Hematopoietic multipotent progenitor cell treated with erythropoietin and hydrocortisone succinate and interleukin-3 and kit ligand, for 6 days (in vitro differentiated cells): ENCODE measurements at places on chromosomes 7 and 10.

DNA sequence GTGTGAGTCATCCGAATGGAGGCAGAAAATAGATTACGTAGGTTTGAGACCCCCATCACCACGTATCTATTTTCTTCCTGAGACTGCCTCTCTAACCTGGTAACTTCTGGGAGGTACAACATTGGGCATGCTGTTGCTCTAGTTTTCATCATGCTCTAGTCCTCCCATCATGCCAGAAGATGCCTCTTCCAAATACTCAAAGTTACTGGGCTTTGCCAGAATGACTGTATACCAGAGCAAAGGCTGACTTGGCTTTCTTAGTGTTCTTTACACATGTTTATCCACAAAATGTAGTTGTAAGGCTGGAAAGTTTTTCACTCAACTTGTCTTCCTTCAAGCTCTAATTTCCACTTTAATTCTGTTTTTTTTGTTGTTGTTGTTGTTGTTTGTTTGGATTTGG, 370.5 kb downstream of the MDFIC start:
- no peak for DNase-seq

DNA sequence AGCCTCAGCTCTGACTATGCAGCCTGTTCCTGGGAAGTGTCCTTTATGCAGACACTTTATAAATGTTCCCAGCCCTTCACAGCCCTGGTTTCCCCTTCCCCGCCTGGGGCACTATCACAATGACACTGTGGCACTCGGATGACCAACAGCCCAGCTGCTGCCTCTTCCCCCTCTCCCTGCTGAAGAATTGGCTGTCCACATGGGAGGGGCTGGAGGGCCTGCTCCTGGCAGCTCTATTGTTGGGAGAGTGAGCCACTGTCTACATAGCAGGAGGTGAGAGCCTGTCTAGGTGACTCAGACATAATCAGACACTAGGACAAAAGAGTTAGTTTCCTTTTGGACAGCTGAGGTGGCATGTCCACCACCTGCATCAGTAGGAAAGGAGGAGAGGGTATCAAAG, 437.5 kb downstream of the PLXNA4 start:
- DNase-seq = no peak

- peak; percentile 69 for DNase-seq
Observed at GRCh38 chr10:123009105-123009820, 457 bp downstream of the ACADSB start.

DNA sequence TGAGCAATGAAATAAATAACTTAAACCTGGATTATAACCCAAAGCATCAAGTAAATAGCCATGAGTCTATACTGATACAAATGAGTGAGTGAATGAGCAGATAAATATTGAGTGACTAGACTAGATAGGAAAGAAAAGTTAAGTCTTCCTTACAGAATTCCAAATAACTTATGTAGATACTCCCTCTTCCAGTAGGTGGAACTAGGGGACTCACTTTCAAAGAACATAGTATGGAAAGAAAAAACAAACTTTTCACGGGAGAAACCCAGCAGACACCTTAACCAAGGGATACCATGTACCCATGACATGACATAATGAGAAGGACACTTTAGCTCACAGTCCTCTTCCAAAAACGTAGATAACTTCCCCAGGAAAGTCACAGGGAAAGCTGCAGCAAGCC, 32.2 kb downstream of the CSGALNACT2 start:
- no peak for DNase-seq

- no peak for DNase-seq
Observed at GRCh38 chr7:50565559-50565916, 333 bp upstream of the DDC start.

DNA sequence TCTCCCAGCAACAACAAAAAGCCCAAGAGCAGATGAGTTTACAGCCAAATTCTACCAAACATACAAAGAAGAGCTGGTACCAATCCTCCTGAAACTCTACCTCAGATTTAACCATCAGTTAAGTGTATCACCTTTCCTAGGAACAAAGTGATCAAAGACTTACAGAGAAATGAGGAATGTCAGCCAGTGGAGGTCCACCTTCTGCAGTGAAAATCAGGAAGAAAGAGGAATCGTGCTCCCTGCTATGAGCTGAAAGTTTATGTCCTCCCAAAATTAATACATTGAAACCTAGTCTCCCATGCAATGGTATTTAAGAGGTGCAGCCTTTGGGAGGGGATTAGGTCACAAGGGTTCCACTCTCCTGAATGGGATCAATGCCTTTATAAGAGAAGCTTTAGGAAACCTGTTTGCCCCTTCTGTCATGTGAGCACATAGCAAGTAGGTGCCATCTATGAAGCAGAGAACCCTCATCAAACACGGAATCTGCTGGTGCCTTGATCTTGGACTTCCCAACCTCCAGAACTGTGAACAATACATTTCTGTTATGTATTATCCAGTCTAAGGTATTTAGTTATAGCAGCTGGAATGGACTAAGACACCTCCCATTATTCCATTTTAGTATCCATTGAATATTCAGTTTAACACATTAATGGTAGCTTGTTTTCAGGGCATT, 139.0 kb upstream of the FZD8 start:
- no peak for DNase-seq

DNA sequence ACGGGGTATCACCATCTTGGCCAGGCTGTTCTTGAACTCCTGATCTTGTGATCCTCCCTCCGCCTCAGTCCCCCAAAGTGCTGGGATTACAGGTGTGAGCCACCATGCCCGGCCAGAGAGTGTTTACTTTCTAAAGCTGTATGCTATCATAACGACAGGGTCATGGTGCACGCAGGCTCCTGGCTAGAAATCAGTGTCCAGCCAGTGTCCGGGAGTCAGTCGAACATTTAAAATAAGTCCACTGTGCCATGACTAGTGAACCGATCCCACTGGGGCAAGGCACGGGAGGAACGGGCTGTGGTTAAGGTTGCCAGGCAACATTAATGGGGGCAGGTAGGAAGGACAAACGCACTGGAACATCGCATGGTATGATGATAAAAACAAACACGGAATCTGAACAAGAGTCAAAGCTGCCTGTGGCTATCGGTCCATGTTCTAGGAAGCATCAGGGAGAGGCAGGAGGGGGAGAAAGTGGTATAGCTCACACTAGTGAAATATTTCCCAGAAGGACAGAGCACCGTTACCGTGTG, 89.0 kb upstream of the SEPHS1 start:
- DNase-seq = no peak

DNA sequence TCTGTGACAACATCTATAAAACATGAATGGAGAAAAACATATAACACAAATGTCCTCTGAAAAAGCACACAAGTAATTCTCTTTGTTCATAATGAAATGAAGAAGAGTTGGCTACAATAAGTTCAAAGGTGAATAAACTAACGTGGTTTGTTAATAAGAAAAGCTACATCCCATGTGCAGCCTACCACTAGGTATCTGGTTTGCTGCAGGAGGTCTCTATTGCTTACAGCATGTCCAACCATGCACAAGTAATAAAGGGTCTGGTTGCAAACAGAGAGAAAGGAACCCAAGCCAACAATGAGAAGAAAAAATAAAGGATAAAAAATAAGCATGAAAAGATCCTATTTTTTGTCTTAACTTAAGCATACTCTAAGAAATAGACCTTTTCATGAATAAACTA, 139.2 kb downstream of the CHCHD3 start:
- DNase-seq = no peak

- peak; percentile 44 for DNase-seq
Observed at GRCh38 chr7:82729172-82730030, 285.8 kb upstream of the CACNA2D1 start.

DNA sequence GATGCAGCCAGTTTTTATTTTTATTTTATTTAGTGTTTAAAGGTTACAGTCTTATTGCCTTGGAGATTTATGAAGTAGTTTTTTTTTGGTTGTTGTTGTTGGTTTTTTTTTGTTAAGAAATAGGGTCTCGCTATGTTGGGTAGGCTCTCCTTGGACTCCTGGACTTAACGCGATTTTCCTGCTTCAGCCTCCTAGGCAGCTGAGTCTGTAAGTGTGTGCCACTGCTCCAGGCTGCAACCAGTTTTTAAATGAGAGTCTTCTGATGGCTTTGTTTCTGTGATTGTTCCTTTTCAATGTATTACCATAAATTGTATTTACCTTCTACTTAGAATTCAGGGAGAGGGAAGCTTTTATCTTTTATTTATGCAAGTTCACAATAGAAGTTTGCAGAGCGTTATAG, 62.8 kb downstream of the BICC1 start:
- no peak for DNase-seq

GRCh38 chr10:126924180-126924914, 19.1 kb downstream of the DOCK1 start:
- no peak for DNase-seq

DNA sequence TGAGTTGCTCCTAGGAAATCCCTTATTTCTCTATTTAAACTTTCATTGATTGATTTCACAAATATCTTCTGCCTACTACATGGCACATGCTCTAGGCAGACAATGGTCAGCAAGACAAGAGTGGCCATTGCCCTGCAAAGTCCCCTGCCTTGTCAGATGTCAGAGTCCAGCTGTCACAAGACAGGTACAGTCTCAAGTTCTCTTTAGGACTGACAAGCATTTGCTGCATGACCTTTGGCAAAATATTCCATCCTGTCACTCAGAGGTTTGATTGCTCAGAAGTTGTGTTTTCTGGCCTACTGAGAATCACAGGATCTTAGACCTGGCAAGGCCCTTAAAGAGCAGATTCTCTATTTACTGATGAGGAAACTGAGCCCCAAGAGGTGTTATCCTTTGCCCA, 322.3 kb upstream of the NFE2L3 start:
- no peak for DNase-seq

- no peak for DNase-seq
Observed at GRCh38 chr10:34808801-34809745, 6.0 kb downstream of the PARD3 start.

GRCh38 chr7:44559485-44559884, 14.2 kb downstream of the DDX56 start:
- DNase-seq = no peak

DNA sequence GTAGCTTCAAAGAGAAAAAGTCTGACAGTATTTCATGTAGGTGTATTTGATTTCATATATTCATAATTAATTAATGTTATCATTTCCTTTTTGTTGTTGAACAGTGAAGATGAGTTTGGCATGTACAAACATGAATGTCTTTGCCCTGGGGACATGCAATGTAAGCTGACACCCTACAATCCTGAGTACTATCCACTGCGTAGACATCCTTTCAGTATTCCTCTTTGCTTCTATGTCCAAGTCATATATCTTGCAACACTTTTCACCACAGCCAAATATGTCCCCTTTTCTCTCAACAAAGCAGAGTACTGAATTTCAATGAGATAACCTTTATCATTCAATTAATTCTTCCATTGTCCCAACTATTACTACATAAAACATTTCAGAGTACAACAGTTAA, 93.6 kb downstream of the GPR37 start:
- DNase-seq = no peak

- no peak for DNase-seq
Observed at GRCh38 chr10:113148901-113149300, 198.9 kb downstream of the TCF7L2 start.

DNA sequence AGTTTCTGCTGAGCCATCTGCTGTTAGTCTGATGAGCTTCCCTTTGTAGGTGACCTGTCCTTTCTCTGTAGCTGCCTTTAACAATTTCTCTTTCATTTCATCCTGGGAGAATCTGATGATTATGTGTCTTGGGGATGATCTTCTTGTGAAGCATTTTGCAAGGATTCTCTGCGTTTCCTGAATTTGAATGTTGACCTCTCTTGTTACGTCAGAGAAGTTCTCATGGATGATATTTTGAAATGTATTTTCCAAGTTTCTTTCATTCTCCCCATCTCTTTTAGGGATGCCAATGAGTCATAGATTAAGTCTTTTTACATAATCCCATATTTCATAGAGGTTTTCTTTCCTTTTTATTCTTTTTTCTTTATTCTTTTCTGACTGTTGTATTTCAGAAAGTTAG, 184.2 kb upstream of the BET1 start:
- DNase-seq = no peak

GRCh38 chr7:151291206-151291605, 42.7 kb upstream of the SMARCD3 start:
- DNase-seq = no peak

DNA sequence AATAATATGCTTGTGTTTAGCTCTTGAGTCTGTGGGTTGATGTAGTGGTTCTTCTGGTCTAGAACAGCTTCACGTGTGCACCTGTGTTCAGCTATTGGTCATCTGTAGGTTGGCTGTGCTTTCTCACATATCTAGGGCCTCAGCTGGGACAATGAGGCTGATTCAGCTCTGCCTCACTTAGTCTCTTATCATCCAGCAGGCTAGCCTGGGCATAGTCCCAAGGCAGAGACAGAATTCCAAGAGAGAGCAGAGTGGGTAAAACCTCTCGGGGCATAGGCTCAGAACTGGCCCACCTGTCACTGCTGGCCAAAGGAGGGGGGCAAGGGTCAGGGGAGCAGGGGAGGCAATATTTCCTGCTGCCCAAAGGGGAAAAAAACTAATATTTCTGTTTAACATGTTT, 32.0 kb upstream of the MXI1 start:
- peak; percentile 21 for DNase-seq

DNA sequence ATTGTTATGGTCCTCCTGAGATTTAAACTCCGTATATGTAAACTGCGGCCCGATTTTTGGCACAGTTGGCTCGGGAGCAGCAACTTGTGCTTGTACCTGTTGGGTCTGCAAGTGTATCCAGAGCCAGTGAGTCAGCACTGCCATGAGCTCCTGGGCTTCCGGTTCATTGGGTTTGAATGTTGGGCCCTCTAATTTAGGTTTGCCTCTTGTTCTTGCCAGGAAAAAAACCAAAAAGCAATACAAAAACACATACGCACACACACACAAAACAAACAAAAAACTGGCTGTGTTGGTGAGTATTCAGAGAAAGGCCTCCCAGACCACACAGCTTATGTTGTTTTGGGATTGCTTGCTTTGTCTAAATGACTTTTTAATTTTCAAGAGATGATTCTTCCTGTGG, 26.3 kb downstream of the SND1 start:
- DNase-seq = no peak

DNA sequence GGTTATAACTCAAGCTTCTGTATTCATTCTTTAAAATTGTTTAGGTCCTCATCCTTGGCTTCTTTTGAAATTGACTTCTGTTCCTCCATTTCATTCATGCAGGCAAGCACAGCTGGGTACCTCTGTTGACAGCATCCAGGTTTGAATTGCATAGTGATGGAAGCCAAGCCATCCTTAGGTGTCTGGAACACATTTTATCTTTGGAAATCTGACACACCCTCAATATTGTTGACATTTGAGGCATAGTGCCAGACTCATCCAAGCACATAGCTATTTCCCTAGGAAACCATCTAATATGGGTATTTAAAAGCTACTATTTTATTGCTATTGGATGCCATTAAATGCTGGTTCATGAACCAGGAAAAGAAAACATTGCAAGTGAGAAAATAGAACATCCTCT, 142.1 kb upstream of the PTPRZ1 start:
- no peak for DNase-seq
